ENCODE measurements at places on chromosomes 4 and X.
A peak's percentile ranks its signal among the peaks of the same experiment; 100 is the strongest.

DNA sequence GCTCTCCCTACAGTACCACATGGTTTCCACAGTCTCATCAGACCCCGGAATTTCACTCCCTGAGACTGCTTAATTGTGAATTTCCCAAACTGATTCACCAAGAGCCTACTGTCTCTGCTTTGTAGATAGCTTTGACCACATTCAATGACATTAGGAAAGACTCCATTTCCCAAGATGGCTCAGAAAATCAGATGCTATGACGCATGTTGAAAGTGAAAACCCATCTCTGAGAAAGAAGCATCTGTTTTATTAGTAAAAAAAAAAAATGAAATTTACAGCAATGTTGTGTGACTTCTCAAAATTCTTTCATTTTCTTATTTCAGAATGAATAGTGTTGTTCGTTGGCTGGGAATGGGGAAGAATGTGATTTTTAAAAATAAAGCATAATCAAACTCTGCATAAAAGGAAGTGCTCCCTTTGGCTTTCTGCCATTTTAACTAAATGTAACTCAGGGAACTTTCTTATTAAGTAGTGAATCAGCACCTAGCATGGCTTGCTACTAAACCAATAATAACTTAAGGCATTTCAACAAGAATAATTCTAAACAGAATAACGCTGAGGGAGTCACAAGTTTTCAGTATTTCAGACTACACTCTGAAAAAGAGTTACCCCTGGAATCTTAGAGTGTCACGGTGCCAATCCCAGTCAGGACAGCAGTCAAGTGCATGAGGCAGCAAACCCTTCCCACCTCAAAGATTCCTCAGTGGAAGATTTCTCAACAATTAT, 97.4 kb upstream of the MYOZ2 start:
- peak; percentile 24 for DNase-seq

DNA sequence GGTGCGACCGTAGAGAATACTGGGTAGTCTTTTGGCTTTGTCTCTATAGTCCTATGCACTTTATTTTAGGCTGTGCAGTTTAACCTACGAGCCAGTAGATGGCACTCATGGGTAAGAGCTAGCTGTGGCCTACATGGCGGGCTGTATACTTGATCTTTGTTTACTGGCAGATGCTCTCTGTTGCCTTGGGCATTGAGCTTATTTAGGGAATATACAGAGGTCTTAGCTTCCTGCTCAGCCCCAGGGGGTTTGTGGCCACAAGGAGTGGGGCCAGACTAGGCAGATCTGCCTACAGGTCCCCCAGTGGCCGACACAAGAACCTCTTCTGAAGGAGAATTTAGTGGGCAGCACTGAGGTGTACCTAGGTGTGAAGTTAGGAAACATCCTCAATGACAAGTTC, 227.6 kb upstream of the HDX start:
- DNase-seq, result peak; percentile 25

- DNase-seq, result no peak
These were observed 2238.4 kb downstream of the PCDH7 start for GRCh38 chr4:32958586-32958985.

DNA sequence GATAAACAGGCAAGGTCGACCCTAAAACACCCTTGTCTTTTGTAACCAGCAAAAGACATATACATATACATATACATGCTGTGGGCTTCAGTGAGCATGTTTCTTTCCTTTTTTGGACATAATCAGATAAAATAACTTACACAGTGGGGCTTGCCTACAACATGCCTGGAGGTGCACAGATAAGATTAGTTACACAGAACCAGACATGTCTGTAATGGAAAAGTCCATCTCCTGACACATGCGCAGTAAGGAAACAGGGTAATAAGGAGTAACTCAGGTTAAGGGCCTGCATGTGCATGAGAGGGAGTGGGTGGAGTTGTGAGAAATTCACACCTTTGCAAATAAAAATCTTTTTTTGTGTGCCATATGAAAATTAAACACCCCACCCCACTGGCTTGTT, 3.4 kb downstream of the UGT2A1 start:
- DNase-seq, result peak; percentile 6

GRCh38 chr4:93029769-93030168, 726.0 kb downstream of the GRID2 start:
- DNase-seq, result no peak

DNA sequence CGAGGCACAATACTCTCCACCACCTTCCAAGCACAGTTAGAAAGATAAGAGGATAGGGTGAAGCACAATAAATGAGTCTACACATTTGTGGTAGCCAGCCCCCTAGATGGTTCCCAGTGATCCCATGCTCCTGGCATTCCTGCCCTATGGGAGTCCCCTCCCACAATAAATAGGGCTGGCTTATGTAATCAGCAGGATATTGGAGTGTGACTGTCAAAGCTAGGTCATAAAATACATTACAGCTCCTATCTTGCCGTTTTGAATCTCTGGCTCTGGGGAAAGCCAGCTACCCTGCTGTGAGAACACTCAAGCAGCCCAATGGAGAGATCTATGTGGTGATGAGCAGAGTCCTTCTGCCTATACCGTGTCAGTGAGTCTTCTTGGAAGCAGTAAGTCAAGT, 198.7 kb upstream of the NOCT start:
- no peak for DNase-seq

DNA sequence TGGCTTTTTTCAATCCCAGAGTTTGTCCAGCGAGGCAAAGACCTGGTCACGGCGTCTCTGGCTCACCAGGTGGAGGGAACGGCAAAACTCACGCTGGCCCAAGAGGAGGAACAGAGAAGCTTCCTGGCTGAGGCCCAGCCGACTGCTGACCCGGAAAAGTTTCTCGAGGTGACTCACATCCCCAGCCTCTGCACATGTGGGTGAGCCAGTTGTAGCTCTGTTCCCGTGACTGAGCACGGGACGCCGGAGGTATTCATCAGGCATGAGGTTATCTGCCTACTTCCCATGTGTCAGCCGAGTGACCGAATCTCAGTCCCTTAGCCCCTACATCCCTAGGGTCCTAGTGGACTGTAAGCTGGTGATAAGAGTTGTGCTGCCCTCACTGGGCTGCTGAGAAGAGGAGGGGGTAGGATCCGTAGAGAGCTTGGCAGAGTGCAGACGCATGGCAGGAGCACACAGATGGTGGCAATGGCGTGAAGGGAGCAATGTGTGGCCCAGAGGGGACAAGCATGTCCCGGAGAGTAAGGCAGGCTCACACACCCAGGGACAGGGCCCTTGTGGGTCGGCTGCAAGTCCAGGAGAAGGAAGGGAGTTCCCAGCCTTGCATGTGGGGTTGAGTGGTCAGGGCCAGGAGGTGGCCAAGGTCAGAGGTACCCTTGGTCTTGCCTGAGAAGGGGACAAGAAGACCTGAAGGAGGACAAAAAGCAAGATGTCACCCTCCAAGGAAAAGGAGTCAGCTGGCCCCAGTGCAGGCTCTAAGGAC, 42.9 kb downstream of the EVC start:
- peak; percentile 57 for DNase-seq

GRCh38 chr4:38567457-38567856, 96.5 kb upstream of the KLF3 start:
- DNase-seq, result peak; percentile 88

DNA sequence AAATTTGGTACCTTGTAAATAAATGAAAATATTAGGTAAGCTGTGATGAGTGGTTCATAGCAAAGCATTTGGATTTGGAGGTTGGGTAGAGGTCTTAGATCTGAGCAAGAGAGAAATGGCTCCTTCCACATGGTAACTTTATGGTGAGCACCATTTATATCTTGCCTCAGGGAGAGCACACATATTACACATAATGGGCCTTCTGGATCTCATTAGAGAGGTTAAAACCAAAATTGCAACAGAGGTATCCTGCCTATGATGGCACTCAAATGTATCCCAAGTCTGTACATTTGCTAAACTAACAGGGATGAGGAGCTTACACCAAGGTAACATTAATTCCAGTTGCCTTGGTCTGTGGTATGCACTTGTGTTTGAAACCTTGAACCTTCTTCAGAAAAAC, 87.1 kb upstream of the PUDP start:
- DNase-seq, result no peak

DNA sequence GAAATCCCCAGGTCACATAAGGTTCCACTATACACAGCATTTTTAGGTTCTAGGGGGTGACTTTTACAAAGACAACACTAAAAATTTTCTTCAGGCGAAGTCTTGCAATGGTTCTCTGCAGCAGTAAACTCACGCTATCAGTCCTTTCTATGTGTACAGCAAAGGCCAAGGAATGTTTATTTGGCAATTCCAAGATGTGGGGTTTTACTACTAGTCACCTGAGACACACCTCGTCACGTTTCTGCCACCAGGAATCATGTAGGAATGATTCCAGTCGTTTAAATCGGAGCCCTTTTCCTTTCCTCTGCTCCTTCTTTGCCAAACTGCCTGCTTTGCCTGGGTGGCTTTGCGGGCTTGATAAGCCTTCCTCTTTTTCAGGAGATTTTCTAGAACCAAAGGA, 75.9 kb upstream of the ENPEP start:
- DNase-seq, result no peak

DNA sequence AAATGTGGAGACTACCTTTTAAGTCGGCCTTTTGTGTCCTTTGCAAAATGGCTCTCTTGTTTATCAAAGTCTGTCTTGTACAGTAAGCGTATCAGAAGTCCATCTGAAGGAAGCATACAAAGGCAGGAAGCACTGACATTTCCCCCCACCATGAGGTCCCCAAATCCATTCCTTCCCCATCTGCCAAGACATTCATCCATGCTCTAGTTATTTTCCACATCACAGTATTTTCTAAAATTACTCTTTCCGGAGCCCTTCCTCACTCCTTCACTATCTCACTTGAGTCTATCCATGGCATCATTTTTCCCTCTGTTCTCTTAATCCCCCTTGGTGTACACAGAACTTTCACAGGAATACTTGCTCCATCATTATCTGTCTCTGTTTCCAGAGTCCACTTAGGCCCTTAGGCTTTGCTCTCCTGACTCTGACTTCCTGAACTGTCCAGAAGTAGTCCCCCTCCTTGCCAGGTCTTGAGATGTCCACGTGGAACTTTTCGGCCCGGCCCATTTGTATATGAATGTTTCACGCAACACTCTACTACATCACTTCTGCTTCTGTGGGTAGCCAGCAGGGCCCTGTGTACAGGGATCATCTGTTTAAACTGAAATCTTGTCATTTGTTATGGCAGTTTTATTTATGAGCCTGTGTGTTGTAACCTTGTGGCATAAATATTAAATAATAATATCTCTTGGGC, 2.1 kb downstream of the SEL1L3 start:
- DNase-seq, result no peak

DNA sequence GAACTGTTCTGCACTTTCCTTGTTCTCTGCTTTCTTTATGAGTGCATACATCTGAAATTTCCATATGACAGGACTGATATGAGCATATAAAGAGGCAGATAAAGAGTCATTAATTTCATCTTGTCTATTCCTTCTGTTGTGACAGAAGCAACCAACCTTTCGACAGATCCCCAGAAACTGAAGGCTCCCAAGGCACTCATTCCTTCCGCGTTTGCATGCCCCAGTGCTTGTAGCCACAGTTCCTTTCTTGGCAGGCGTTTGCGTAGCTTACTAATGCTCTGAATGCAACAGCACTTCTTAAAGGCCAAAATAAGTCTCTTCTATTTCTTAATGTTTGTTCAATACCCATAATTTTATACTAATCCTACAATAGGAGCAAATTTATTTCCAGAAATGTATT, 94.0 kb upstream of the TBL1X start:
- DNase-seq, result no peak

- no peak for DNase-seq
These were observed 39.7 kb downstream of the TSPAN5 start for GRCh38 chr4:98618680-98619079.

GRCh38 chr4:6527683-6528595, 47.0 kb upstream of the MAN2B2 start:
- no peak for DNase-seq

GRCh38 chr4:28462766-28463700, 1602.4 kb downstream of the STIM2 start:
- DNase-seq, result no peak

DNA sequence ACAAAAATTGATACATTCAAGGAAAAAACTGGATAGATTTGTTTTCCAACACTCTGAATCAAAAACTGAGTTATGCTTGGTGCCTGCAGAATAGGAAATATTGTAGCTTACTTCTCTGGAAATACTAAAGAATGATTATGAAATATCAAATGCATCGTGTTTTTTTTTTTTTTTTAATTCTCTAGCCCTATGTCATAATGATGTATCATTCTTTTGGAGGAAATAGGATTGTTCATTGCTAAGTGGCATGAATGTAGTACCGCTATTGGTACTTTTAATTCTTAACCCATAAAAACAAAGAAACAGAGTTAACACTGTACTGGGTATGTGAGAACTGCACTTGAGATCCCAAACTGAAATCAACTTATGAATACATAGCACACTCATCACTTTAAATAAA, 7.6 kb upstream of the FAM200B start:
- DNase-seq, result no peak

- DNase-seq, result no peak
These were observed 1076.3 kb upstream of the TENM3 start for GRCh38 chr4:181166742-181167399.

- DNase-seq, result no peak
These were observed 260.1 kb downstream of the EVC2 start for GRCh38 chr4:5448221-5448620.

DNA sequence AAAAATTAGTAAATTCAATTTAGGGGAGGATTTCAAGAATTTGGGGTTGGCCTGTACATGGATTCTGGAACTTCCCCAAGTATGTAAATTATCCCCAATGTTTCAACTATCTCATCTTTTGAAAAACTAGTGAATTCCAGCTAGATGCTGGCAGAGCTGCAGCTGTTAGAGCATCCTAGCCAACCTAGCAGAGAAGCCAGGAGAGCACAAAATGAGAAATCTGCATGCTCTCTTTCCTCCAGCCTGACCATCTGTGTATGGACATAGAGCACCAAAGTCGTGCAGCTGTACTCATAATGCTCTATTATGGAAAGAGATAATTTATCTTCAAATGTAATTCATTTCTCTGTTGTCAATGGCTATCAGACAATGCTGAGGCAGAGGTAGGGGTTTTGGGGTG, 1217.7 kb downstream of the PCDH19 start:
- no peak for DNase-seq

DNA sequence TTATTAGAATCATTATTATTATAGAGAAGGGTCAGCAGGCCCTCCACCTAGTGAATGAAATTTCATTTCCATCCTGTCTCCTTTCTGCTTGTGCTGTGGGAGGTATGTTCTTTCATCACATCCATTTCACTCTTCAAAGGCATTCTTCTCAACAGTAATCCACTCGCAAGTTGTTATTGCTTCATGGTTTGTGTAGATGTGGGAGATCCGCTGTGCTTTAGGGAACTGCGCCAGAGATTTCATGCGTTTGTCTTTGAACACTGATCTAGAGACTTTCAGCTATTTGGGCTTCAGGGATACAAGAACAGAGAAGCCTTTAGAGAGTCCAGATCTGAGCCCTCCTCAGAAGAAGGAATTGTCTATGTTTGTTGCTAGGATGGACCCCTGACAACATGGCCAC, 53.5 kb upstream of the PUDP start:
- no peak for DNase-seq

DNA sequence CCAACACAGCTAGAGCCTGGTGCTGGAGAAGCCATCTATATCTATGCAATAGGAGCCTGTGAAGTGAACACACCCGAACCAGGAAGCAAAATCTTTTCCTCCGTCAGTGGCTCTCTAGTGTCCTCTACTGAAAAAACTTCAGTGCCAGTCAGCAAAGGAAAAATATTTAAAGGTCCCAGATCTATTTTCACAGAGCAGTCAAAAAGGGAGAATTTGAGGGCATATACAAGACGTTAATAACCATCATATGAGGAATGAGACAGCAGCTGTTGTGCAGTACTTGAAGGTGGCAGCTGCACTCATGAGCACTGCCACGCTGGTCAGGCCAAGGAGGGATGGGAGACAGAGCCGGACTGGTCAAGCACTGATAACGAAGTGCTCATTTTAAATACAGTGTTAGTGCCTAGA, 14.4 kb downstream of the MCUB start:
- DNase-seq, result no peak

Measured in mammary epithelial cell (primary cell).